Stimulated activated CD4-positive, alpha-beta T cell treated with anti-CD3 and anti-CD28 coated beads, Interleukin-4, amount 100 ng/mL, for 4 hours (primary cell): ENCODE measurements at places on chromosomes 7 and 10.

- no peak for DNase-seq
These were observed 104.0 kb upstream of the NANOS1 start for GRCh38 chr10:118925404-118926071.

DNA sequence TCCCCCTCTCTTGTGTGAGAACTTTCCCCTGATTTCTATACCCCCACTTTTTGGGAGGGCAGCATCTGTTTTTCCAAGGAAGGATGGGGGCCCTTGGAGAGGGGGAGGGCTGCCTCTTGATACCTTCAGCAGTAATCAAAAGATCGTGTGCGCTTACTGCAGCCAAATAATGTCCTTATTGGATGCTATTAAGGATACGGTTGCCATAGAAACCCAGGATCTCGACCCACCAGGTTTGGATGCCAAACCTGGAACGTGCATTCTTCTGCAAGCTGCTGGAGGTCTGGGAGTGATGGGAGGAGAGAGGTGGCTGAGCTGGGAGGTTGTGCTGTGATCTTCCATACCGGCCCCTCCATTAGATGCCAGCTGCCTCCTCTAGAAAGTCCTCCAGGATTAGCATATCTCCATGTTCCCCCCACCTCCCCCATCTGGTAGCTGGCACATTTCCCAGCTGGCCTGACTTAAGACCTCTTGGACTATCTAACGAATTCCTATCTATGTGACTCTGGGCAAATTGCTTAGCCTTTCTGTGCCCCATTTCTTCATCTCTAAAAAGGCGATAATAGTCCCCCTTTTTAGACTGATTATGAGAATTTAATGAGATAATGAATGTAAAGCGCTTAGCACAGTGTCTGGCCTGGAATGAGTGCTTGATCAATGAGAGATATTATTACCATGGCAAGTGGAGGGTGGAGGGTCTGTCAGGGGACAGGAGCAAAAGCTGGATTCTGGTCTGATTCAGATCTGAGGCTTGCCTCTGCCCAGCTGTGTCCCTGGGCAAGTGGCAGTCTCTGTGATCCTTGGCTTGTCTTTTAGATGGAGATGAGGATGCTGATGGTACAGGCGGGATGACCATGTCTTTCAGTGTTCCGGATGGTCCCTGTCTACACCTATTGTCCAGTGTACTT is 78.5 kb upstream of the PCBD1 start:
- DNase-seq, result no peak

- DNase-seq, result peak; percentile 30
These were observed 67.8 kb upstream of the ATP6V0A4 start for GRCh38 chr7:138865843-138866242.

GRCh38 chr10:33609546-33609945 is 275.1 kb upstream of the NRP1 start:
- no peak for DNase-seq

DNA sequence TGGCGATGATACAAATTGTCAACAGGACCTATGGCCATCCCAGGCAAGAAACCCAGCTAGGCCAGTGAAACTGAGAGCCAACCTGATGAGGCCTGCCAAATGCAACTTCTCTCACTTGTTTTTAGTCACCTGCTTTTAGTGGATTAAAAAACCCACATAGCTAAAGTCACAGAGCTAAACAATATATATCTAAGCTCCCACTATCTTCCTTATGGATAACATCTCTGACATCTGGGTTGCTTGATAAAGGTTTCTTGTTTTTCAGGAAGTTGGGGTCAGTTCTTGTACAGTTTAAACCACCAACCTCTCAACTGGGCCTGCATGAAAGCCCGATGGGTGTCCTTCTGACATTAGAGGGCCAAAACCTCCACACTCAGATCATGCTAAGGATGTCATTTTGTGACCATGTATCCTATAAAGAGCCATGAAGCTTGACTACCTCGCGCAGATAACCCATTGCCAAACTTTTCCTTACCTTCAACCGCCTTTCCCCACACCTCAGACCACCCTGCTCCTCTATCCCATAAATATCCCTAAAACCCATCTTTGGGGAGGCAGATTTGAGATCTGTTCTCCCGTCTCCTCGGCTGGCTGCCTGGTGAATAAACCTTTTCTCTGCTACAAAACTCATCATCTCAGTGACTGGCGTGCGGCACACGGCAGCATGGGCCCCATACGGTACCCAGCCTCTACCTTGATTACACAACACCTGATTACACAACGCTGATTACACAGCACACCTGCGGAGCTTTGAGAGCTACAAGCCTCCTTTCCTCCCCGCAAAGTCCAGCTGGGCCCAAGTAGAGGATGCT is 797 bp upstream of the STMP1 start:
- no peak for DNase-seq

DNA sequence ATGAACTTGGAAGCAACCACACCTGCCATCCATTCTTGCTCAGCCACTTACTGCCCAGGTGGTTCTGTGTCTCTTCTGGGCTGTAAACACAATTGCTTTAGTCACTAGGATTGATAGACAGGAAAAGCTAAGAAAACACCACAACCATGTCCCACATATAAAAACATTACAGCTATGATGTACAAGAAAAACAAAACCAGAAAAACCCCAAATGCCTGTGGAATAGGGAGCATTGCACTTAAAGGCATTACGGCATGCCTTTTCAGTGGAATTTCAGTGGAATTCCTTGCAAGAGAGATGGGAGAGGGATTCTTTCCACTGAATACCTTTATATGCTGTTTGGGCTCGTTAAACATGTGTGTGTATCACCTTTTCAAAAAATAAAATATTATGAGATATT is 44.2 kb upstream of the GPR26 start:
- no peak for DNase-seq

DNA sequence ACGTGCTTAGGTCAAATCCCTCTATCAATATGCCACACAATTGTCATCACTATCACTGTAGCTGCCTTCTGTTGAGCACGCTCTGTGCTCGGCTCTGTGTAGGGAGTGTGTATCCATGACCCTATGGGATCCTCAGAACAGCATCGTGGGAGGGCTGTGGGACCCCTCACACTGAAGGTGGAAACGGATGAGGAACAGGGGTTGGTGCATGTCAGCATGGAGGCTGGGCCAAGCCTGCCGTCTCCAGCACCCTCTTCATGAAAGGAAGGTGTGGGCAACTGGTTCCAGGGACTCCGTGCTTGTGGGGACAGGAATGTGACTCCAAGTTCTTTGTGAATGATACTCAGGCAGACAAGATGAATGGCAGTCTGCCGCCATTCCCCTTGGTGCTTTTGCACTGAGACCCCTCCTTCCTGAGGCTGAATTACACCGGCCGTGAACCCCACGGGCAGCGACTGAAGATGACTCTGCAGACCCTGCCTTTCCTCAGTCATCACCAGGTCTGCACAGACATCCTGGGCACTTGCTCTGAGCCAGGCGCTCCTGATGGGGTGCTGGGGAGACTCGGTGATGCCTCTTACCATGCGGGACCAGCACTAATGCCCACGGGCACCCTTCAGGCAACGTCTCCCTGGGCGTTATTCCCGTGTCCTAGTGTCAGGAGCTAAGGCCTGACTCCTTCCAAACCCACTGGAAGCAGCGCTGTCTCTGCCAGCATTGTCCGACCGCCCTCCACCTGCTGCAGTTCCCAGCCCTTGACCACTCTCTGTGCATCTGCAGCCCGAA is 495.2 kb downstream of the TCERG1L start:
- no peak for DNase-seq

DNA sequence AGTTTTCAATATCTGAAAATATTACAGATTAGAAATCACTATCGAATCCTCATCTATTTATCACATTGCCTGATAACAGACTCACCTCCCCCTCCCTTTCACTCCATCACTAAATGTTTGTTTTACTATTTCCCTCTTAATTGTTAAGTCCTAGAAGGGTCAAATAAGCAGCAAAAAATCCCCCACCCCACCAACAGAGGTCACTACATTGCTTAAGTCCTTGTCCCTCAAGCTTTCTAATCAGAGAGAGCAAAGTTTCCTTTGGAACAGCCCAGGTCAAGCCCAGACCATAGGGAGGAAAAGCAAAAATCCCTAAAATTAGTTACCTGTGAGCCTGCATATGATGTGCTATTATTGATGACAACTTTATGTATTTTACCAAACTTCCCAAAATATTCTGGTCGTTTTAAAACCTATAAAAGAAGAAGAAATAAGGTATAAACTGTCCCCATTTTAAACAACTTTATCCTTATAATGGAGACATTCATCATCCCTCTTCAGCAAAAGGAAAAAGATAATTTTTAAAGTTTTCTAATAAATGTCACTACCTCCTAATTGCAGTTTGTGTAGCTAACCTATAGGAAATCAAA is 95.0 kb downstream of the CNOT4 start:
- DNase-seq, result peak; percentile 6

- no peak for DNase-seq
These were observed 2.0 kb downstream of the REPIN1 start for GRCh38 chr7:150370612-150371071.

DNA sequence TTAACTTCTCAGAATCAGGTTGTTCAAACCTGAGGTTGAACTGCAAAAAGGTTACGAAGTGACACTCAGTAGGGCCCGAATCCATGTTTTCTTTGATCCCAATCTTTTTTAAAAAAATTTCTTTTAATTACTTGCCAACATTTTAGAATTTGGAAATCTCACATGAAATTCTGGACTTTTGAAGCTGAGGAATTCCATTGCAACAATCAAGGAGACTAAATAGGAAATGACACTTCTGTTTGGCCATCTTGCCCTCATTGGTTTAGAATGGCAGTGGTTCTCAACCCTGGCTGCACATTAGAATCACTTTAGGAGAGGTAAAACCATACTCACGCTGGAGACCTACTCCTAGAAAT is 471 bp upstream of the TOMM7 start:
- no peak for DNase-seq

DNA sequence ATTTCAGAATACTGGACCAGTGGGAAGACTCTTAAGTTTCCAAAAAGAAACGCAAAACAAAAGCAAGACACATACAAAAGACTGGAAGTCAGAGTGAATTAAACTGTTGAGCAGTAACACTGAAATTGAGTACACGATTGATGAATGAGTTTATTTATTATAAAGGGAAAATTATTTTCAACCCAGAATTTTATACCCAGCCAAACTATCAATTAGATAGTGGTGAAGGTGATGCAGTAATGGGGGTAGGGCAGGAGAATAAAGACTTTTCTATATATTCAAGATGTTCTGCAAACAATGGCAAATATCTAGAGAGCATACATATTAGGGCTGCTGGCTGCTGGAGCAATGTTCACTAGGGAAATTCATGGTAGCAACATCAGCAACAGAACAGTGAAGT is 143.7 kb upstream of the NPVF start:
- no peak for DNase-seq

- no peak for DNase-seq
These were observed 1227.8 kb downstream of the SORCS3 start for GRCh38 chr10:105868935-105869334.

DNA sequence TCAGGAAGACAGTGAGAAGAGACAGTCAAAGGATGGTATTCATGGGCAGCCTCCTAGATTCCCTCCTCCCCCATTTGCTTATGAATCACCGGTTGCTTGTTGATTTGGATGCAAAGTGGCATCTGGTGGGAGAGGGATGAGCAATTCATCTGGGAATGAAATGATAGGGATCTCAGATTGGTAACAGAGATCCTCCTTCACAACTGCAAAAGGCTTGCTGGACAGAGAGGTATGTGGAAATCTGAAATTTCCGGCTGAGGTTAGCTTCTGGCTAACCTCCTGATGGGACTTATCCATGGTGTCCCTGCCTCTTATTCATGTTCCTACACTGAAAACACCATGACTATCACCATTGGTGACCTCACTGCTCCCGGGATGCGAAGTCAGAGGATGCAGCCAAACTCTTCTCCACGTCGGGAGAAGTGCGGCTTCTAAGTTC is 48.4 kb upstream of the PODXL start:
- no peak for DNase-seq
